ENCODE measurements at places on chromosomes 5 and 9.

- no peak for DNase-seq
Measured at GRCh38 chr5:56099346-56099745, 104.6 kb upstream of the IL6ST start.

- no peak for DNase-seq
Measured at GRCh38 chr5:6748142-6748541, 34.9 kb downstream of the TENT4A start.

DNA sequence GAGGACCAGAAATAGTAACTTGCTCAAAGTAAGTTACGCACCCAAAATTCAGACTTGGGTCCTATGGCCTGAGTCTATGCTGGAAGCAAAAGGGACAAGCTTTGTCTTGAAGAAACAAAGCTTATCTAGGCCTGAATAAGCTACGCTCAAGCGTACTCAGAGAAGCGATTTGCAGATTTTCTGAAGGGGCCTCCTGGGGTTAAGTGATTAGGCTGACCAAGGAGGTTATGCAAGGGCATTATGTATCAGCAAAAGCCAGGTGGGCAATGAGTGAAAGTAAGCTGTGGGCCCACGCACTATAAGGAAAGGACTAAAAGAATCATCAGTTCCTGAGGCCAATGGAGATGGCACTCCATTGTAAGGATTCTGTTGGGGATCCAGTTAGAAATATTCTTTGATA, 122.1 kb downstream of the SNX18 start:
- no peak for DNase-seq

DNA sequence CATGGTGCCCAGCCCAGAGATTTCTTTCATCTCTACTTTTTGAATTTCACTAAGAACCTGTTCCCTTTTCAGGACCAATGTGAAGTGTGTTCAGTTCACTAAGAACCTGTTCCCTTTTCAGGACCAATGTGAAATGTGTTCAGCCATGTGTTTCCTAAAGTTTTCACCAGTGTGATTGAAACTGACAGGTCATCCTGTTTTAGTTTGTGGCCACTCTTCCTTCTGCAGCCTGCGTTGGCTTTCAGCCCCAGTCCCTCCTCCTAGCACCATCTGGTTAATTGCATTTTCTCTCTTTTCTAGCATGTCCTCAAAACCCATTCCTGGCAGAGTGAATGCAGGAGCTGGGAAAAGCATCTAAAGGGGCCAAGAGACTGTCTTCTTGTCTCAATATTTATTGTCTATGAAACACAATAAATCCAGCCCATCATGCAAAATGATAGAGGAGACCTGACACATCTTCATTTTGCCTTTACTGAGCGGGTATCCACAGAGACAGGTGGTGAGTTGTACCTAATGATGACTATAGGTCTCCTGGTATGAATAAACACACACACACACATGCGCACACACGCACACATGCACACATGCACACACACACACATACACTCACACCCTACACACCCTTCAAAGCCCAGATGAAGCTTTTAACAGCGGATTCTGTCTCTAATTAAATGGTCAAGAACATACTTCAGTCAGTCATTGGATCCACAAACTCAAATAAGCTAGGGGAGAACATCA, 6.1 kb upstream of the PANK3 start:
- DNase-seq = no peak

- DNase-seq = no peak
Measured at GRCh38 chr5:659496-660263, 33.5 kb downstream of the TPPP start.

DNA sequence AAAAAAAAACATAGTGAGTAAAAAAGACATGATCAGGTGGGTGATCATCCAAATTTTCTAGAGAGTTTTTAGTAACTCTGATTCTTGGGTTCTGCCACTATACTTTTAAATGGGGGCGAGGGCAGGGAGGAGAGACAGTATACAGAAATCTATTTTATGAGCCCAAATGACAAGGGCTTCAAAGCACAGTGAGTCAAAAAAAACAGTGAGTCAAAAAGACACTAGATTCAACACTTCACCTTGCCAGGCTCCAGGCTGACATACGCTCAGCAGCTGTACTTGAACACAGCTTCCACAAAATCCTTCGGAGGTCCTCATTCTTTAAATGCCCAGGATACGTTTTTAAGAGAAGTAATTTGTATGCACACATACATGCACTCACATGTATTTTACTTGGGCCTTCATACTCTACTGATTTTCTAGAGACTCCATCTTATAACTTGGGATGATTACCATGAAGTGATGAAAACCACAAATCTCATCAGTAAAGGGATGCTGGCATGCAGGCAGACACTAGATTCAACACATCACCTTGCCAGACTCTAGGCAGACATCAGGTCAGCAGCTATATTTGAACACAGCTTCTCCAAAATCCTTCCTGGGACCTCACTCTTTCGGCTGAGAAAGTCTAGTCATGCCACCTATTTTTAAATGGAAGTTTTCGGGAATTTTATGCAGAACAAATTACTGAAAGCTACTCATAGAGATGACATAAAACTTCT, 28.8 kb downstream of the NR3C1 start:
- DNase-seq = no peak

- DNase-seq = no peak
Measured at GRCh38 chr9:115604831-115605483, 487.0 kb upstream of the TNC start.

GRCh38 chr9:4324513-4324912, 24.6 kb upstream of the GLIS3 start:
- DNase-seq = no peak

DNA sequence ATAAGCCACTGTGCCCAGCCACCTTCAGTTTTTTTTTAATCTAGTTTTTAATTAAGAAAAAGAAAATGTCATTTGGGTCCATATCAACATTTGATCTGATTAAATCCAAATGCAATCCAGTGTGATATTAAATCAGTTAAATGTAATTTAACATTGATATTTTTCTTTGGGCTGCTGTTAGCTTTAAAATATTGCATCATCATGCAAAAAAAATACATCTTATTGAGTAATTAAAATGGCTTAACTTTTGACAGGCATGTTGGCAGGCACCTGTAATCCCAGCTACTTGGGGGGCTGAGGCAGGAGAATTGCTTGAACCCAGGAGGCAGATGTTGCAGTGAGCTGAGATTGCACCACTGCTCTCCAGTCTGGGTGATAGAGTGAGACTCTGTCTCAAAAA, 22.7 kb upstream of the LRRC70 start:
- DNase-seq = no peak

DNA sequence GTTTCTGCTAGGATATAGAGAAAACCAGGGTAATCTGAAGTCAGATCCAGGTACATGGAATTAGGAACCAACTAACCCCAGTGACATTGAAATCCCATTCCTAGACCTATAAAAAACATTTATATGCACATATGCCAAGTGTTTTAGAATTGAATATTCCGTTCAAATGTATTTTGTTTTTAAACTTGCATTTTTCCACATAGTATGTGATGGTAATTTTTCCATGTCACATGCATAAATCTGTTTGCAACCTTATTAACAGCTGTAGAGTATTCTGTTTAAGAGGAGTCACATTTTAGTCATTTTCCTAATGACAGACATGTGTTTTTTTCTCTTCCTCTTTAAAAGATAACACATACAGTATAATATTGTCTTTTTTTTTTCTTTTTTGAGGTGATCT, 50.2 kb downstream of the FOCAD start:
- DNase-seq = no peak

DNA sequence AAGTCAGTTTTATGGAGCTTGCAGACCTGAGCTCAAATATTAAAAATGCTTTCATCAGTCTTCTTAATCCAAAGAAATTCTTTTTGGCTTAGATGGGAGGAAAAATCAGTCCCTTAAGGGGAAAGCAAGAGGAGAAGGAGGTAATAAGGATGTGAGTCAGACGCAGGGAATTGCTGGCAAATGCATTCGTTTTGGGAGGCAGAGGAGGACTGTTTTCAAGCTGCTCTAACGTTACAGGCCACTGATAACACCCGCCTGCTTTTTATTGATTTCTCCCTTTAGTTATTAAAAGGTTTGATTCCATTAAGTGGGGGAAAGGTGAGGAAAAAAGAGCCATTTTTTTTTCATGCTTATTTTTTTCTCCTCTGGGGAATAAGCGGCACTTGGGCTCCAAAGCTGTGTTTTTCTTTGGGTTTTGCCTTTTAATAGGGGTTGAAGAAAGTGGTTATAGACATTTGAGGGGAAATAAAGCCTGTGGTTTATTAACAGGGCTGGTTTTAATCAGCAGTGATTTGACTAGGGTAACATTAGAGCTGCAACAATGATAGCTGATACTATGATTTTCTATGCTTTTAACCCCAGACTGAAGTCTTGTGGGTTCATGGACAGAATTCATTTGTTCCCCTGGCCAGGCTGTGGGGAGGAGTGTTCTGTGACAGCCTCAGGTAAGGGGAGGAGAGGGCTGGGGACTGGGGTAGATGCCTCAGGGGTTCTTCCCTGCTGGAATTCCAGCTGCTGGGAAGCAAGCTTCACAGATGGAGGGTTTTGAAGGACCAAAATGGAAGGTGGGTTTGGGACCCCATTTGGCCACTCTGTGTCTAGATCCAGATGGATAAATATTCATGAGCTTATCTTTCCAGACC, 225.2 kb downstream of the GAS1 start:
- DNase-seq = no peak

GRCh38 chr9:81720450-81721086, 31.2 kb upstream of the TLE1 start:
- DNase-seq = no peak
